ENCODE measurements at places on chromosomes 5 and 9. TPM values are rescaled to one million over a fixed set of nuclear protein-coding genes. Genes with fewer than 3 reads are reported as not detected.

DNA sequence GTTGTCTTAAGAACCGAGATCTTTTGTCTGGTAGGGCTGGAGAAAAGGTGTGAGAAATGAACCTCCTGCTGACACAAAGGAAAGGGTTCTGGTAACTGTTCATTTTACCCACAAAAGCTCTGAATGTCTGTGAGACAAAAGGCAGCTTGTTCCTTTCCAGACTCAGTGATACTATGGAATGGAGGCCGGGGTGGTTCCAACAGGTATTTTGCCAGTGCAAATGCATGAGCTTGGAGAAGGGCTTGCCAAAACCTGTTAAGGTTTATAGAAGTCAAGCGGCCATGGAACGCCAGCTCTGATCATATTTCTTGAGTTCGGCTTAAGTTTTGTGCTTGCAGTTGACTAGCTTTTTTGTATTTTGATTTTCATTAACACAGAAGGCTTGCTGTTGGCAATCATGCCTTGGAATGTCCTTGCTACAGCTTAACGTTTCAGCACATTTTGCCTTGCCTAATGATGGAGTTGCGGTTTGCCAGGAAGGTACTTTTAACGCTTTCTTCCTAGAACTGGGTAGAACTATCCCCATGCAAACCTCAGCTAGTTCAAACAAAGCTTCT is 328.6 kb downstream of the PIK3R1 start:
- DNase-seq = no peak

DNA sequence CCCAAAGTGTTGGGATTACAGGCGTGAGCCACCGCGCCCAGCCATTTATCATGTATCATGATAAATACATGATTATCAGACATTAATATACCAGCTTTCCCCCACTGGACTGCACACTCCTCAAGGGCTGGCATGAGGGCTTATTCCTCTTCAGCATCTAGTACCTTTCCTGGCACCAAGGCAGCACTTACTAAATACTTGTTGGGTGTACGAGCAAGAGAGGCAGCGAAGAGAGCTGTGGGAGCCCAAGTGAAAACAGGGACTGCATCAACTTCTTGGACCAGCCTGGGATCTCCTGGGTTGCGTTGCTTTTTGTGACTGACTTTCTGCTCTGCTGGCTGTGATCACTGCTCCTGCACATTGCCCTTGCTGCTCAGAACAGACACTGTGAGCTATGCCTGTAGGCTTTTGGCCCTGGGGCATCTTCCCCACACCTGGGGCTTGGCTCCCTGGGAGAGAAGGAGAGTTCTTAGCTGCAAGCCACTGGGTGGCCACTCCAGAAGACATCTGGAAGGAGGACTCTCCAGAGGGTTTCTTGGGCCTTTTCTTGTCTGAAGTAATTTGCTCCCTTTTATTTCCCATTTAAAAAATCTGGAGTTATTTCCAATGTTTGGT is 224.3 kb downstream of the NR3C1 start:
- no peak for DNase-seq

- DNase-seq = peak; percentile 37
Observed at GRCh38 chr9:36828611-36829013, 205.5 kb downstream of the PAX5 start.

DNA sequence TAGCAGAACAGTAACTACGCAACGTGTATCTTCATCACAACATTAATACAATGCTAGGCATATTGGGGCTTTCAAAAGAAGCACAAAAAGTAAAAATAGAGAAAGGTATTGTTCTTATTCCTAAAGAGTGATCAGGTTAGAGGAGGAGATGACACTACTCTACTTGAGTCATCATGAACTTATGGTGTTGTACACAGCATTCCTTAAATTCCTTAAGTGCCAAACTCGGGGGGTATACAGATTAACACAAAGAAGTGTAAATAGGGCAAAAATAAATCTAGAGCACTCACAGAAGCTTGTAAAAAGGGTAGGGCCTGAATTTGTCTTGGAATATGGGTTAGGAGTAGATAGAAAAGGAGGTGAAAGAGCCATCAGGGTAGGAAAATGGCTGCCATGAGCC is 308.0 kb upstream of the DAP start:
- DNase-seq = no peak

DNA sequence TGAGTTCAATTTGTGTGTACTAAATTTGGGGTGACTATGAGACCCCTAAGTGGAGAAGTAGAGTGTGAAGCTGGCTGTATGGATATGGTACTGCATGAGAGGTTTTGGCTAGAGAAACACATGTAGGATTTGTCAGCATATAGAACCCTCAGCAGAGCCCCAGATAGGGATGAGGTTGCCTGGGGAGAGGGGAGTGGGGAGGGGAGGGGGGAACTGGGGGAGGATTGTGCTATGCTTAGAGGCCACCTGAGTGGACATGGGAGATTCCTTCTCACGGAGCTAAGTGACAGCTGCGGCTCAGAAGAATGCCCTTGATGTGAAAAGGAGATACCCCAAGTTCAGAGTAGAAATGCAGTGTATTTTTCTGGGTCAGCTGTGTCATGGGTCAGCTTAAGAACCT is 11.2 kb downstream of the SLC22A5 start:
- no peak for DNase-seq

DNA sequence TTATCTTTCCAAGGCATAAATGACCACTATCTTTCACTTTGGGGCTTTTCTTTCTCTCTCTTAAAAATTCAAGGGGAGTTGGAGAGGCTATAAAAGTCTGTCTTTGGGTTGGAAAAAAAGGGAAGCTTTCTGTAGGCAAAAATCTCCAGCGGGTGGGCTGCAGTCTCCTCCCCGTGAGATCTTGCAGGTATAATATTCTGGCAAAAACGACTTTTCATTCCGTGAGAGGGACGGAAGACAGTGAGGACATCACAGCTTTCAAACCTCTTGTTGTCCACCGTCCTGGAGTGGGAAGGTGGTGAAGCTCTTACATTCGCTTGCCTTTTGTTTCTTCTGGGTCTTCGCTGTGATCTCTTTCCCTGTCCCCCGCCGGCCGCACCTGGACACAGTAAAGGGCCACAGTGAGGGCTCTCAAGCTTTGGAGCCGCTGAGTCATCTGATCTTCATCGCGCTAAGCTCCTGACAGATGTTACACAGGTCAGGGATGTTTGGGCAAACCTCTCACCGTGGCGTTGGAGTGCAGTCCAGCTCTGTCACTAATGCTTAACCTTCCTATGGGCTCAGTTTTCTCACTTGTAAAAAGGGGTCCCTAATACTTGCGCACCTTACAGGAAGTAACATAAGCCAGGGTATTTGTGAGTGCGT is 61.9 kb upstream of the MEGF10 start:
- DNase-seq = no peak

DNA sequence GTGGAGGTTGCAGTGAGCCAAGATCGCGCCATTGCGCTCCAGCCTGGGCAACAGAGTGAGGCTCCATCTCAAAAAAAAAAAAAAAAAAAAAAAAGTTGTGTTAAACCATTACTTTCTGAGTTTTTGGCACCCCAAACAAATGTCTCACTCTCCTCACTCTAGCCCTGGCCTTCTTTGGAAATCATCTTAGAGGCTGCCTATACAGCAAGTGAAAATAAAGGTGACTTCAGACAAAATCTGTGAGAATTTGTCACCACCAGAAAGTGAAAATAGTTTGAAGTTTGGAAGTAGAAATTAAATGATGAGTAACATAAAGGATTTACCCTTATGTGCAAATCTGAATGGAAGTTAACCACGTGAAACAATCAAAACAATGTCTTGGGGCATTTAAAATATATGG is 7.2 kb upstream of the ZNF131 start:
- no peak for DNase-seq

DNA sequence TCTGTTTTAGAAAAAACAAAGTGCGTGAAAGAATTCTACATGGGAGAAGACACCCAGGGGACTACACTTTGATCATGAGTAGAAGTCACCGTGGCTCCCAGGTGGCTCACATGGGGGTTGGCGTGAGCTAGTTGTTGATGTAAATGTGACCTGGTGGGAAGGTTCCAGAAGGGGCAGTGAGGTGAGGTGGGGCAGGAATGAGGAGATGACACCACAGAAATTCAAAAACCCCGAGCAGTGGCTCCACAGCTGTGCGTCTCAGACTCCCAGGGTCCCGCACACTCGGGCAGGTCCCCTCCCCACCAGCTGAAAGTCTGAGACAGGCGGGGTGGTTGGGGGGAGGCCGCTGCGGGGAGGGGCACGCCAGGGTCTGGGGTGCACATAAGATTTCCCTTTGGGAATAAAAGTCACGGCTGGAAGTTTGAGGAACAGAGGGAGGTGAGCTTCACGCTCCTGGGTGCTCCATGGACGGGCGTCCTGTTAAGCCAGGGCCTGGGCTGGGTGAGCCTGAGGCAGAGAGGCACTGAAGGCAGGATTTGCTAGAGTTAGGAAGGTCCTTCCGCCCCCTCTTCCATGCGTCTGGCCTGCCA is 29.9 kb downstream of the GLT6D1 start:
- DNase-seq = peak; percentile 42

DNA sequence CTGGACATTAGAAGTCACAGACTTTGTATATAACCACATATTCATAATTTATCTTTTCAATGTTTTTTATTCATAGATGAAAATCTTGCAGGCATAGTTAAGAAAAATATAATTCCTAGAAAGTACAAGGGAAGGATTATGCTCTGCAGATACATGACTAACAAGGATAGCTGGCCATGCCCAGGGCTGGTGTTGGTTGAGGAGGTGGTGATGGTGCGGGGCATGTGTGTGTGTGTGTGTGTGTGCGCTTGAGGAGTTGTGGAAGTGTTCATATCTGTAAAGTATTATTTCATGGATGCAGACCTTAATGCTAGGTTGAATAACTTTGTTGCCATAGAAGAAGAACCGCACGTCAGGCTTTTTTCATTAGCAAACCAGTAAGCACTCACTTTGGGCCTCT is 1.3 kb downstream of the S1PR3 start:
- DNase-seq = no peak

DNA sequence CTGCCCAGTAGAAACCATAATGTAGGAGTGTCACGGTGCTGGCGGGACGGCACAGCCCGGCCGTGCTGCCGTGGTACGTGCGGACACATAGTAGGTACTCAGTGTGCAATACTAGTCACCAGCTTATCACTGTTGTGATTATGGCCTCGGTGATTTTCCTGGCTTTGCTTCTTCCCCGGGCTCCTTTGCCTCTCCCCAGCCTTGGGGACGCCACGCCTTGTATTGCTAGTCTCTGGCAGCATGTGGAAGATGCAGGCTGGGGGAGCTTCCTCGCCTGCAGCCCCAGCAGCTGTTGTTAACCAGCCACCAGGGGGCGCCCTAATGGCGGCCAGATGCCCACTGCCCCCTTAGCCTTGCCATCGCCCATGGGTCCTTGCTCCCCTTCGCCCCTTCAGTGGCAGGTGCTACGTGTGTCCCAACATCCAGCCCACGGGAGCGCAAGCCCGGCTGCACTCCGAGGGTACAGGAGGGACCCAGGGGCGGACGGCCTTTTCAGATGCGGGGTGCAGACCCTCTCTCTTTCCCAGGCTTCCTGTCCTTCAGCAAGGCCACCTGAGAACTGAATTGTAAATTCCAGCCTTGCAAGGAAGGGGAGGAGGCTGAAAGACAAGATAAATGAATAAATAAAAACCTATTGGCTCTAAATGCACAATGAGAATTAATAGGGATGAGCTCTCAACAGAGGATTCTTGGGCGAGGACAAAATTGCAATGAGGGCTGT is 8.0 kb downstream of the NTNG2 start:
- DNase-seq = peak; percentile 68

DNA sequence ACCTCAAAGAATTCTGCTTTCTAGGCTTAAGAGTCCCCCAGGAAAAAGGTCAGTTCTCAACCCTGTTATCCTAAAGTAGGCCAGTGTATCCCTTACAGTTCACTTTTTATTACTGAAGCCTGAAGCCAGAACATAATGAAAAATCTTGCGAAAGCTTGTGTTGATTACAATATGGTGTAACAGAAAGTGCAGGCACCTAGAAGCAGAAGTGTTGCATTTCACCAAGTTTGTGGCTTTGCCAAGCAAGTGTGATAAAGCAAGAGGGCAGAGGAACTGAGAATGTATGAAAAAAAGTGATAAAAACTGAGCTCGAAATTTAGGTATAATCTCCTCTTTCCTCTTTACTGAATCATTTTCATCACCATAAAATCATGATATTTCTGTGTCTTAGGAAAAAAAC is 26.2 kb downstream of the AGTPBP1 start:
- no peak for DNase-seq

GRCh38 chr9:129775448-129775798 is 22.6 kb upstream of the PTGES start:
- DNase-seq = no peak

DNA sequence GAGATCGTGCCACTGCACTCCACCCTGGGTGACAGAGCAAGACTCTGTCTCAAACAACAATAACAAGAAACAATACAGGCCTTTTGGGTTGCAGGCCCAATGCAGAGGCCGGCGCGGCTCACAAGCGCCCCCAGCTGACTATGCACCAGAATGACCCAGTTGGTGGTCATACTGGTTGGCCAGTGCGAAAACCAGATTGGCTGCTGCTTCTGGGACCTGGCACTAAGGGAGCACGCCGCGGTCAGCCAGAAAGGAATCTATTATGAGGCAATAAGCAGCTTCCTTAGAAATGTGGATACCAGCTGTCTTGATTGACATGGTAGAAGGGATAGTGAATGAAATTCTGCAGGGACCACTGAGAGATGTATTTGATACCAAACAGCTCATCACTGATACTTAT is 35.0 kb downstream of the RANBP17 start:
- no peak for DNase-seq

DNA sequence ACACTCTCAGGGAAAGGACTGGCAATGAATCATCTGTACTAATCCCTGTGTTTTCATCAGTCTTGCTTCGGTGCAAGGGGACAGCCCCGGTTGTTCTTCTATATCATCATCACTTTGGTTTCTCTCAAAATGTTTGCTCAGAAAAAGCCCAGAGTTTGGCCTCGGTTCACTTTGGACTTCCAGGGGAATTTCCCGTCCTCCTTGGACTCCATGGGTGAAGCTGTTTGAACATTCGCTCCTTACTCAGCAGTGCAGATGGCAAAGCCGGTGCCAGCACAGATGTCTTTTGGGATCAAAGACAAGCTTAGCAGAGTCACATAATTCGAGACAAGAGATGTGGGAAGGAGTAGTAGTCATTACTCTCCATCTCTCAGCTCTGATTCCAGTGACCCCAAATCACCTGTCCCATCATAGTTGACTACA is 69.8 kb upstream of the TNFSF8 start:
- DNase-seq = no peak

DNA sequence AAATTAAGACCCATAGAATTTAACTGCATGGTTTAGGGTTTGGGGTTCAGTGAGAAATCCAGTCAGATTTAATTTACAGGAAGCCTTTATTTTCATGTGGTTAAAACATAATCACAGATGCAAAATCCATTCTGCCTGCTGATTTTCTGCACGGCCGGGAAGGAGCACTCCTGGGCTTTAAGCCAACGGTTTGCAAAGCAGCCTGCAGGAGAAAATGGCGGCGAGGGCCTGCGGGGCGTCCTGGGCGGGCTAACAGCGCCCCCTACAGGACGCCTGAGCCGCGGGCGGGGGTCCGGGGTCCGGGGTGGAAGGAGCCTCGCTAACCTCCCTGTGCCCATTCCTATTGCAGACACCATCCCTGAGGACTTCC is 47.6 kb downstream of the THBS4 start:
- peak; percentile 80 for DNase-seq

The FBLL1 gene
- not detected for polyA plus RNA-seq

The IL17B gene
- 0.33 TPM for polyA plus RNA-seq

The IFNE gene
- not detected for polyA plus RNA-seq
